ENCODE measurements at places on chromosomes 12 and 14.

DNA sequence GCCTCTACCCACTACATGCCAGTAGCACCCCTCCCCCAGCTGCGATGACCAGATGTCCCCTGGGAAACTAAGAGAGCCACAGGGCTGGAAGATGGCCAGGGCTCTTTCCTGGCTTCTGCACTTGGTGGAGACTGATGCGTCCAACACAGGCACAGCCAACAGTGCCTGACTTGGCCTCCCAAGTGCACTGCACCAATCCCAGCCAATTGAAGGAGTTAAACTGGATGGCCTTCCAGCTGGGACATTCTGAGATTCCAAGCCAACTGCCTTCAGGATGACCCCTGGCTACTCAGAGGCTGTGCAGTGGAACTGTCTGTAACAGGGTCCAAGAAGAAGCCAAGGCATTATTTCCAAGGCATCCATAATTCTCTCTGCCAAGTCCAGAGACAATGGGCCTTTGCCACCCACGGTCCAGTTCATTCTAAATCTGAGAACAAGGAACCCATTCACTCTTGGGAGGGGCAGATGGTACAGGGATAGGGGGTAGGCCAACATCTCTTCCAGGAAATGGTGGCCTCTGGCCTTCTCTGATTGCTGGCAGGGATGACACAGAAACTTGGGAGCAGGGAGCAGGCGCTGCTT lies 35.2 kb downstream of the PRIMA1 start:
- no peak for DNase-seq

- DNase-seq, result no peak
Observed at GRCh38 chr12:10082117-10082874, 16.5 kb downstream of the CLEC1A start.

DNA sequence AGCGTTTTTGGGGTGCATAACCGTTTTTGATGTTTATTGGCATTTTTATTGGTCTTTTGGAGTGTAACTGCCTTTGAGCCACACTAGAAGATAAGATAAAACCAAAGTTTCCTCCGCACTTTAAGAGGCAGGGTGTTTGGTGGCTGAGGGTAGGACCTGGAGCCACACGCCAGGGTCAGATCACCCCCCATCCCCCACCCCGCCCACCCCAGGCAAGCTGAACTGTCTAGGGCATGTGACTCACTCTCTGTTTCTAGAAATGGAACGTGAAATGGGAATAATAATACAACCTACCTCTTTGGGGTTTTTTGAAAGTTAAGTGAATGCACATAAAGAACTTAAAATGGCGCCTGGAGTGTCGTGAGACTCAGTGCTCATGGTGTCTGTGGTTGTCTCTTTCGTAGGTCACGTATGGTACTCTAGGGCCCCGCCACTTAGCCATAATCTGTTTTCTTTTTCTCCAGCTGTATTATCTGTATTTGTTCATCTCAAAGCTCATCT lies 56.0 kb downstream of the PPP2R5C start:
- no peak for DNase-seq

- DNase-seq, result no peak
Observed at GRCh38 chr12:19421503-19422282, 17.6 kb upstream of the AEBP2 start.

DNA sequence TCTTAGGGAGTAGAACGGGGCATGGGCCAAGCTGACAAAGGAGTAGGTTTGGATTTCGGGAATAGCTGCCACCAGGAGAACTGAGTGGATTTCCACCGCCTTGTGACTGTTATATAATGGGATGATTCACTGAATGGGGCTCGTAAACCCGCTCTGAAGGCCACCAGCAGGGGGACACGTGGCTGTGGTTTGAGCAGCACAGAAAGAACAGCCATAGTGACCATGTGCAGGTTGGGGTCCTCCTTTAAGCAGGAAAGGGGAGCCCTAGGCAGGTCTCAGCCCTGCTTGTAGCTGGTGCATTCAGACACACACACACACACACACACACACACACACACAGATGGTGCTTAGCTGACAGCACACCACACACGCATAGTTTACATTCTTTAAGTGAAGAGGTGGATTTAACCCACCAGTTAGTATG lies 8.6 kb upstream of the ASB2 start:
- no peak for DNase-seq

DNA sequence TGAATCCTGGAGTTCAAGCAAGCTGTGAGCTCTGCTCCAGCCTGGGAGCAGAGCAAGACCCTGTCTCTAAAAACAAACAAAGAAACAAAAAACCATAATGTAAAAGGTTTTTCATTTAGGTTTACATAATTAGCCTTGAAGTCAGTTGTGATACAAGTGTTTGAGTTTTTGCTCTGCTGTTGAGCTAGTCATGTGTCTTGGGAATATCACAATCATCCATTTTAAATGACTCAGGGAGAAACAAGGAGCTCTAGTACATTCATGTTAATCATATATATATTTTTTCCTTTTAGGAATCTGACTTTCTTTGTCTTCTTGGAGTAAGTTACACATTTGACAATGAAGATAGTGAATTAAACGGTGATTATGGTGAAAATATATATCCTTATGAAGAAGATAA lies 12.9 kb downstream of the MIA2 start:
- DNase-seq, result no peak

- DNase-seq, result no peak
Observed at GRCh38 chr12:51419425-51420193, 5.0 kb upstream of the SLC4A8 start.

GRCh38 chr12:90246688-90247087 lies 538.0 kb upstream of the ATP2B1 start:
- no peak for DNase-seq

DNA sequence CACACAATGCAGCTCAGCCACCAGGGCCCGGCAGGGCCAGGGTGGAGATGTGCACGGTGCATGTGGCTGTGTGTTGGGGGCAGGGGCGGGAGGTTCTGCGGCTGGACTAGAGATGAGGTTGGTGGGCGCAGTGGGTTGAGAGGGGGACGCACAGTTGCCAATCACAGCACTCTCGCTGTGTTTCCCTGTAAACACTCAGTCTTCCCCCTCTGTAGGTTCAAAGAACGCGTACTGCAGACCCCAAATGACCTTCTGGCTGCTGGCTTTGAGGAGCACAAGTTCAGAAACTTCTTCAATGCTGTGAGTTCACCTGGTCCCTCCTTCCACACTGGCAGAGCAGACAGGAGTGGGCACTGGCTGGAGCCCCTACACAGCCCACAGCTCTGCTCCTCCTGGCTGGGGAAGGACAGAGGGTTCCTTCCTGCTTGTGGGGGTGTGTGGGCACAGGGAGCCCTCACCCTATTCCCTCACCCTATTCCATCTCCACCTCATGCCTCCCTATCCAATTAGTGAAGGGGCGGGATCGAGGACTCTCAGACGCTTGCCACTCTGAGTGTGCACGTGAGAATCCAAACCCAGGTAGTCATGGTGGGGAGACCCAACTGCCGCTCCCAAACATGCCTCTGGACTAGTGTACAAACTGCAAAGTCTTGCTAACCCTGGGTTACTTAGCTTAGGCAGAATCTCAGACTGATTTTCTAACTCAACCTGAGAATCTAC lies 17.8 kb downstream of the OTUB2 start:
- DNase-seq, result no peak

GRCh38 chr14:23248601-23249000 lies 10.9 kb downstream of the RNF212B start:
- DNase-seq, result no peak

- DNase-seq, result no peak
Observed at GRCh38 chr12:89977405-89978085, 268.9 kb upstream of the ATP2B1 start.

GRCh38 chr12:125685915-125686314 lies 620.7 kb downstream of the AACS start:
- no peak for DNase-seq

DNA sequence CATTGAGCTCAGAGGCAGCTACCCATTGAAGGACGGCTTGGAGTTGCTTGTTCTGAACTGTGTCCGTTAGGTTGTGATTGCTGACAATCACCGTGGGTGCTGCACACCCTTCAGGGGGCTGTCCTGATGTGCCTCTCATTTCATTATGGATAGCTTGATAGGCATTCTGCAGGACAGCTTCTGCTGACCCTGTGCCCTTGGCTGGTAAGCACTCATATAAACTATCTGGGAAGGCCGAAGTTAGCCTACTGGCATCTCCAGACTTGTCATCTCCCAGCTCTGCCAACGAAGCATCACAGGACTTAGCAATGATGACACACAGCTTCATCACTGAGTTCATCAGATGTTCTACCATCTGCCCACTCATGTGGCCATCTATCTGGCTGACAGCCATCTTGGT lies 22.3 kb downstream of the AKAP3 start:
- DNase-seq, result no peak

DNA sequence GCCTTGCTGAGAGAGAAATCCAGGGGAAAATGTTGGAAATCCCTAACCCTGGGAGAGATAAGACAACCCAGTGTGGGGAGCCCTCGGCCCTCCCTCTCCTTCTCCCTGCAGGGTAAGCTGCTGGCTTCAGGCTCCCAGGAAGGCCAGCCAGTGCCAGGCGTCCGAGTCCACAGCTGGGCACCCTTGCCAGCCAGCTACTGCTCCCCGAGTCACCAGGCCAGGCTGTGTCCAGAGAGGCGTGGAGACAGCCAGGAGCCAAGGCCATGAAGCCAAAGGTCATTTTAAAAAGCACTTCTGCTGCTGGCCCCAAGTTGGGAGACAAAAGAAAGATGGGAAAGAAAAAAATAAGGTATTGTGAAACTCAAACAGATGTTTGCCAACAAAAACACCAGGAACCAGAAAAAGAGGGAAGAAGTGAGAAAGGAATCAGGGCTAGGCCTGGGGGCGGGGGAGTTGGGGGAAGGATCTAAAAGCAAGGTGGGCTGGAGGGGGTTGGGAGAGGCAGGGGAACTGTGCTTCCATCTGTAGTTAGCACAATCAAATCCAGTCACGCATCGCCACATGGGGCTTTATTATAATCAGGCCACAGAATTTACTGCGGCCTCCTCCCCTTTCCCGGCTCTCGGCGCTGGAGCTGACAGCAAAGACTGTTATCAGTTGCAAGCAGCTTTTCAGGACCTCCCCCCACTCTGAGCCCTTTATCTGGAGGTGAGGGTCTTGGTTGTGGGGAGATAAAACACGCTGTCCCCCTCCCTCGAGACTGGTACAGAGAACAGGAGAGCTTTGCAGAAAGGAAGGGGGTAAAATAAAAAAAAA lies 33.5 kb downstream of the RBM19 start:
- no peak for DNase-seq

DNA sequence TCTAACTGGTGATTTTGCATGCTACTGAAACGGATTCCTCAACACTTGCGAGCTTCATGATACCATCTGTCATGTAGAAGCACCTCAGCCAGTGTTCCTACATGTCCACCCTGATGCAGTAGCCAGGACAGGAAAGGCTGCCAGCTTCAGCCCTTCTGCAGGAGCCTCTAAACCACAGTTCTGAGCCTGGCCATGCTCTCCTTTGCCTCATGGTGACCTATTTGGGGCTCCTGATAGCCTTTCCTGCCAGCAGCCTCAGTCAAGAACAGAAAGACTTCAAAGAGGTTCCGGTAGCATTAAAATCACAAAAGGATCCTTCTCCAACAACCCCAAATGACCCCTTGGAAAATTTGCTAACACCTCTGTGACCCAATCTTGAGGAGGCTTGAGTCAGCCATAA lies 96.0 kb downstream of the CNTN1 start:
- no peak for DNase-seq

- no peak for DNase-seq
Observed at GRCh38 chr12:13816394-13816793, 165.0 kb downstream of the GRIN2B start.

- DNase-seq, result no peak
Observed at GRCh38 chr12:131990066-131990979, 40.6 kb downstream of the EP400 start.

DNA sequence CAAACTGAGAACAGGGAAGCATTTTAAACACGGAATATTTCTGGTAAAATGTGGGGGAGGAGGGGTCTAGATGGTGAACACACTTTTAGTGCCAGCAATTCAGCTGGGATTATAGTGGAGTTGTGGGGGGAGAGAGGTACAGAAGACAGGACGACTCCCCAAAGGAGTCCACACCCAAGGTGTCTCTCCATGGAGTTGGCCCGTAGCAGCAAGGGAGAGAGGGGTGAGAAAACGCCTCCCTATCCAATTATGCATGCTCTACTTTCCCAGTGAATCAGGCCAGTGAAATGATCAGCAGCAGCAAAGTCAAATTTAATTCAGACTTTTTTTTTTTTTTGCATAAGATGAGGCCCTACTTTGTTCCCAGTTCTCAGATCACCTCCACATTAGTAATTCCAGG lies 38.6 kb downstream of the BTG1 start:
- no peak for DNase-seq

GRCh38 chr12:92134638-92135274 lies 10.9 kb downstream of the BTG1 start:
- DNase-seq, result no peak

DNA sequence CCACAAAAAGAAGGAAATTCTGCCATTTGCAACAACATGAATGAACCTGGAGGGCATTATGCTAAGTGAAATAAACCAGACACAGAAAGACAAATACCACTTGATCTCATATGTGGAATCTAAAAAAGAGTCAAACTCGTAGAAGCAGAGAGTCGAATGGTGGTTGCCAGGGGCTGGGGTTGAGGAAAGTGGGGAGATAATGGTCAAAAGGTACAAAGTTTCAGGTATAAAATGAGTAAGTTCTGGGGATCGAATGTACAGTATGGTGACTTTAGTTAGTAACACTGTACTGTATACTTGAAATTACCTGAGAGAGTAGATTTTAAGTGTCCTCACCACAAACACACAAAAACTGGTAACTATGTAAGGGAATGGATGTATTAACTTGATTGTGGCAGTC lies 129.4 kb downstream of the PPM1H start:
- DNase-seq, result no peak

DNA sequence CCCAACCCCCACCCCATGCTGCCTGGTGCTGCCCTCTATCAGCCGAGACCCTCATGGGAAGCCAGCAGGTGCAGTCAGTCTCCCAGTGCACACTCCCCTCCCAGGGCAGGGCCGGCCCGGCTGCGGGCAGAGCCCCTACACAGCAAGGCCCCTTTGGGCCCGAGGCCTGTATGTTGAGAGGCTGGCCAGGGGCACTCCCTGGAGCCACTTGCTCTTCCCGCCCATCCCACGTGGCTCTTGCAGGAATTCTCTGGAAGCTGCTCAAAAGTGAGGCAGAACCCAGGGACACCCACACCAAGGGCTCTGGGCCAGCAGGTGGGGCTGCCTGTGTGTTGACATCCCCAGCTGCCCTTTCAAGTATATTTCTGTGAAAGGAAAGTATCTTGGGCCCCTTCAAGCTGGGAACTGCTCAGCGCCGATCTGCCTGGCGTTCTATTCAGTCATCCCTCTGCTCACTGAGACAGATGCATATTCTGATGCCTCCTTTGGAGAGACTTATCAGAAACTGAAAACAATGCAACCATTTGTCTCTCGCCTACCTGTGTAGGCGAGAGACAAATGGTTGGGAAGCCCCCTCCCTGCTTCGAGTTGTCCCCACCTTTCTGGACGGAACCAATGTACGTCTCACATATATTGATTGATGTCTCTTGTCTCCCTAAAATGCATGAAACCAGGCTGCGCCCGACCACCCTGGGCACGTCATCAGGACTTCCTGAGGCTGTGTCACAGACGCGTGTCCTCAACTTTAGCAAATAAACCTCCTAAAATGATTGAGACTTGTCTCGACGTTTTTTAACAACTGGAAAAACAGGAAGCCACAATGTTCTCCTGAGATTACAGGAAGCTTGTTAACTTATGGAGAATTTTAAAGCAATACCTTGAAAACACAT lies 6.0 kb downstream of the GPR132 start:
- no peak for DNase-seq

- DNase-seq, result no peak
Observed at GRCh38 chr14:61334197-61334701, 12.9 kb downstream of the PRKCH start.

GRCh38 chr14:32896979-32897697 lies 41.5 kb upstream of the NPAS3 start:
- DNase-seq, result no peak

- no peak for DNase-seq
Observed at GRCh38 chr12:13044906-13045299, 722 bp downstream of the FAM234B start.

Measured in NCI-H187 treated with DMSO at 0.1 percent for 48 hours (cell line).